ENCODE measurements at places on chromosomes 13 and 19. TPM values are rescaled to one million over a fixed set of nuclear protein-coding genes. Genes with fewer than 3 reads are reported as not detected.

ZNF471 gene
- total RNA-seq, result 6.0 TPM

ANGPTL8 gene
- 4.1 TPM for total RNA-seq

VSTM2B gene
- total RNA-seq, result not detected

NKG7 gene
- total RNA-seq, result 4.0 TPM

RGS9BP gene
- 0.31 TPM for total RNA-seq

TUBA3C gene
- not detected for total RNA-seq

THSD1 gene
- total RNA-seq, result 2.8 TPM

Measured in omental fat pad (tissue), 4 donors.